NCI-H2081 (cell line): ENCODE measurements at places on chromosomes 16 and 17.

GRCh38 chr16:67357561-67357960 lies 30.9 kb downstream of the LRRC36 start:
- no peak for DNase-seq

GRCh38 chr17:72137161-72137560 lies 16.3 kb downstream of the SOX9 start:
- DNase-seq: no peak

DNA sequence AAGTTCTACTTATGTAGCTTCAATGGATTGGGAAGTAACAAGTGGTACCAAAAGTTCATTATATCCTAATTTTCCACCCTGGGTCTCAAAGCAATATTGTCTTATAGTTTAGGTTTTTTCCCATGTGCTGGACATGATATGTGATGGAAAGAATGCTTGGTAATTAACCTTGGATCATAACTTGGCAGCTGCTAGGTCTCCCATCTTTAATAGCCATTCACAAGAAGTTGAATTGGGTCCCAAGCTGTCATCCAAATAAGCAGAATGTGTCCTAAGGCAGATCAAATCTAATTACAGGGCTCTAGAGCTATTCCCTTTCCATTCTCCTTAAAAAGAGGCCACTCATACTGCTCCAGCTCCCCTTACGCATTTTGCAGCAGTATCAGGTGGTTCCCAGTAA lies 44.7 kb upstream of the KCNJ16 start:
- DNase-seq: no peak

- DNase-seq: no peak
These were observed 11.6 kb downstream of the GSG1L2 start for GRCh38 chr17:9810100-9810949.

- no peak for DNase-seq
These were observed 20.1 kb upstream of the ABCC3 start for GRCh38 chr17:50614471-50615051.

DNA sequence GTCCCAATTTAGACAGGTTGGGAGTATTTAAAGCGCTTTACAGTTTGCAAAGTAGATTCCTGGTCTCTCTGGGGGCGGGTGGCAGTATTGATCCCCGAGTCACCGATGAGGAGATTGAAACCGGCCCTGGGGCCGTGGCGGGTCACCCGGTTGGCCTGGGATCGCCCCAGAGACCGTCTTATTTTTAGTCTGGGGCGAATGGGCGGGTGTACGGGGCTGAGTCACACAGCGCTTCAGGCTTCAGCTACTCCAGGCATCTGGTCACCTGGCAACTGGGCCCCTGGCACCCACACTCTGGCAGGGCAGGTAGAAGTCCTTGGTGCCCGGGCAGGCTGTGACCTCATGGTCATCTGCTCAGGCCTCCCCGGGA lies 669 bp downstream of the MIEF2 start:
- no peak for DNase-seq

DNA sequence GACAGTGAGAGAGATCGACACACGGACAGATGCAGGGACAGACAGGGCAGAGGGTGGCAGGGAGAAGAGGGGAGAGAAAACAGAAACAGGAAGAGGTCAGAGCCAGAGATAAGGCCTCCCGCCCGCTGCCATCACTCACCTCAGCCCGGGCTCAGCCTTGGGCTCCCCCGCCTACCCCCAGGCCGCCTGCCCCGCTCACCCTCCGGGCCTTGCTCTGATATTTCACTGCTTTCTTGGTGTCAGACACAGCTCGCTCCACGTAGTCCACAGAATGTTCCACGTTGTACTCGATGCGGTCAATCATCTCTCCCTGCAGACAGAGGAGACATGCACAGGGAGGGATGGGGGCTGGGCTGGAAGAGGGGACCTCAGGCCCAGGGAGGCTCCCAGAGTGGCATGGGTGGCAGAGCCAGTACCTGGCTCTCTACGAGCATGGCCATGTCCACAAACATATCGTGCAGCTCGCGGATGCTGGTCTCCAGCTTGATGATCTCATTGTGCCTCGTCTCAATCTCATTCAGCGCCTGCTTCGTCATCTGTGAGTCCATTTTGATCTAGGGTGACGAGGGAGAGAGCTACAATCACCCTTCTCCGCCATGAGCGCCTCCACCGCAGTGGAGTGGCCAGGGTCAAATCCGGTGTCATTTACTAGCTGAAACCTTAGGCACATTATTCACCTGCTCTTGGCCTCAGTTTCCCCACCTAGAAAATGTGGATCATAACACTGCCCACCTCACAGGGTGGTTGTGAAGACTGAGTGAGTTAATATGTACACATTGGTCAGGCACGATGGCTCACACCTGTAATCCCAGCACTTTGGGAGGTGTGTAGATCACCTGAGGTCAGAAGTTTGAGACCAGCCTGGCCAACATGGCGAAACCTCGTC lies 8.2 kb downstream of the HSD3B7 start:
- DNase-seq: no peak

GRCh38 chr16:65725156-65725845 lies 603.4 kb upstream of the CDH11 start:
- no peak for DNase-seq

- DNase-seq: no peak
These were observed 37.9 kb downstream of the SOX8 start for GRCh38 chr16:1019231-1020090.

- no peak for DNase-seq
These were observed 37.3 kb downstream of the SMARCE1 start for GRCh38 chr17:40610359-40610758.

DNA sequence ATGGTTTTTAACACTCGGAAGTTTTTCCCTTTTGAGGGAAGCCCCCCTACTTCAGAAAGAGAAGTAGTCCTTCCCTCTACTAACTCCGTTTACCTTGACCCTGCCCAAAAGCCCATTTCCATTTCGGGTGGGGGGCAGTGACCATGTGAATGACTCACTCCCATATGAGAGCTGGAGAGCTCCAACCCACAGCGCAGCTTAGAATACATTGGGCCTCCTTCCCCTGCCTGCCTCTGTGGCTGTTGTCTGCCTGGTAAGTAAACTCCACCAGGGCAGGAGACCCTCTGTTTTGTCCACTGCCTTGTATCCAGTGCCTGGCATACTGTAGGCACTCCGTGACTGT lies 985 bp downstream of the SGSM2 start:
- DNase-seq: no peak

GRCh38 chr17:14513835-14514234 lies 213.0 kb downstream of the HS3ST3B1 start:
- no peak for DNase-seq

DNA sequence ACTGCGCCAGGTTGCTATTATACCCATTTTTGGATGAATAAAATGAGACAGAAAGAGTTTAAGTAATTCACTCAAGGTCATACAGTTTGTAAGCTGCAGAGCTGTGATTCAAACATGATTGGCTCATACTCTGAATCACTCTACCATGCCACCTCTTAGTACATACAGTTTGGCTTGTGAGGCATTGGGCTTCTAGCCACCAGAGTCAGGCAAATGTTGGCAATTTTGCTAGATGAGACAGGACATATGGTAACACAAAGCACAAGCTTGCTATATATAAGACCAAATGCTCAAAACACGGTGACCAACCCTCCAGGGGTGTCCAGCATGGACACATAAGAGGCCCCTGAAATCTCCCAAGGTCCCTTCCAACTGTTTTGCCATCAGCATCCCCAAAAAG lies 236.0 kb upstream of the IRX5 start:
- no peak for DNase-seq

- no peak for DNase-seq
These were observed 62.7 kb upstream of the GAS7 start for GRCh38 chr17:10261098-10261497.

- no peak for DNase-seq
These were observed 7.7 kb upstream of the C17orf113 start for GRCh38 chr17:42058063-42058462.

- DNase-seq: no peak
These were observed at the start of gene HOXB6 for GRCh38 chr17:48604770-48605329. HOXB6 (minus strand) TSS chr17:48604986; CDS start chr17:48598150, 6,836 bp downstream.

DNA sequence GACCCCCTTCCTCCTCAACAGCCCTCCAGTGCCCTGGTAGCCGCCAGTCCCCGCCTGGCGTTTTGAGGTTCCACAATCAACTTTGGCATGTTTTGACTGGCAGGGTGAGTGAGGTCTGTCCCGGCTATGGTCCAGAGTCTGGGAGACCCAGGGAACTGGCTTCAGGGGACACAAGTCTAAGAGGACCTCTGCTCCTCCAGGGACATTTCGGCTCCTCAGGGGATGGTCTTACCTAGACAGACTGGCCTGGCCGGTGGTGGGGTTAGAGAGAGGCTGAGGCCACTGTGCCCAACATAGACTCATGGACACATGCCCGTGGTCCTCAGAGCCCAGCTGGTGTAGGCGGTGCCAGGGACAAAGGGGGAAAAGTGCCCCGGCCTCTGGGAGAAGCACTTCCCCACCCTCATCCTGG lies 2.2 kb downstream of the TMC8 start:
- no peak for DNase-seq

DNA sequence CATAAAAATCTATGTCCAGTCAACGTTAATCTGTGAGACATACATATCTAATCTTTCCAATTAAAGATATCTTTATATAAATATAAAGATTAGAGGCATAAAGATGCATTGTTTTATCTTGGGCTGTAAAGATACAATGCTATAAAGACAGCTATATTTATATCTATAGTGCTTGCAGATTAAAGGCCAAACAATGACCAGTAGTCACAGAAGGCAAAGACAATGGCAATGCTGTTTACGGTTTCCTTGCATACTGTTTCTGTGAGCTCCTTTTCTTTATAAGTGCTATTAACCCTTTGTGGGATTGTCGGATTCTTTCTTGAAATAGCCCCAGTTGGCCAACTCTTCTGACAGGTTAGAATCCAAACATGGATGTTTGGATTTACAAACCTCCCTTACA lies 85.5 kb upstream of the SALL1 start:
- no peak for DNase-seq
